NCI-H460 (cell line): ENCODE measurements at places on chromosomes 4 and X. TPM values are rescaled to one million over a fixed set of nuclear protein-coding genes. Genes with fewer than 3 reads are reported as not detected.
A peak's percentile ranks its signal among the peaks of the same experiment; 100 is the strongest.

MCF2 gene
- total RNA-seq: 0.05 TPM in 1 of 2 replicates, not detected in the other

GPR82 gene
- total RNA-seq: not detected in 2 replicates

DNA sequence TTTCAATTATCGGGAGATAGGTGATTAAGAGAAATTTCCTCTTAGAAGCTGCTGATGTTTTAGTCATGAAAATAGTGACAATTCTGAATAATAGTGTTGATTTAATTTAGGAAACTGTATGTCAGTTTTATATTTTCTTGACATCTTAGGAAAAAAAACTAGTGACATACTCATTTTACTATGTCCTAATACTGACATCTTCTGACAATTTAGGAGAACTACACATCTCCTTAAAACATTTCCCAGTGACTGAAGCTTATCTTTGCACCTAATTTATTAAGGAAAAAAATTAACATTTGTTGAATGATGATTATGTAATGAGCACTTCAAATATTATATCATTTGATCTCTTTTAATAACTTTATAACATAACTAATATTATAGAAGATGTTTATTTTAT lies 42.0 kb upstream of the RBMXL3 start:
- peak; percentile 9 for DNase-seq

DNA sequence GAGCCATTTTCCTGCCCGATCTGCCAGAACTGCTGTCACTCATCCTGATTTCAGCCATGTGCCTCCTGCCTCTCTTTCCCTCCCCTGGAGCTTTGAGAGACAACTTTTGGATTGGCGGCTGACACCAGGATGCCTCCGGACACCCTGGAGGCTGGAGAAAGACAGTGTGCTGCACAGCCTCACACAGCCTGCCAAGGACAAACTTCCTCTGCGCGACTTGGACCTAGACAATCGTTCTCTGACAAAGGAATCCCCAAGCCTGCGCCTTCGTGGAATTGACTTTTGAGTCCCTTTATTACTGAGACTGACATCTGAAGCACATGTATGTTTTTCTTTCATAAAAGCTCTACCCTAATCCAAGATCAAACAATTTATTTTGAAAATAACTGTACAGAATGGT lies 10.8 kb upstream of the LDB2 start:
- no peak for DNase-seq

DNA sequence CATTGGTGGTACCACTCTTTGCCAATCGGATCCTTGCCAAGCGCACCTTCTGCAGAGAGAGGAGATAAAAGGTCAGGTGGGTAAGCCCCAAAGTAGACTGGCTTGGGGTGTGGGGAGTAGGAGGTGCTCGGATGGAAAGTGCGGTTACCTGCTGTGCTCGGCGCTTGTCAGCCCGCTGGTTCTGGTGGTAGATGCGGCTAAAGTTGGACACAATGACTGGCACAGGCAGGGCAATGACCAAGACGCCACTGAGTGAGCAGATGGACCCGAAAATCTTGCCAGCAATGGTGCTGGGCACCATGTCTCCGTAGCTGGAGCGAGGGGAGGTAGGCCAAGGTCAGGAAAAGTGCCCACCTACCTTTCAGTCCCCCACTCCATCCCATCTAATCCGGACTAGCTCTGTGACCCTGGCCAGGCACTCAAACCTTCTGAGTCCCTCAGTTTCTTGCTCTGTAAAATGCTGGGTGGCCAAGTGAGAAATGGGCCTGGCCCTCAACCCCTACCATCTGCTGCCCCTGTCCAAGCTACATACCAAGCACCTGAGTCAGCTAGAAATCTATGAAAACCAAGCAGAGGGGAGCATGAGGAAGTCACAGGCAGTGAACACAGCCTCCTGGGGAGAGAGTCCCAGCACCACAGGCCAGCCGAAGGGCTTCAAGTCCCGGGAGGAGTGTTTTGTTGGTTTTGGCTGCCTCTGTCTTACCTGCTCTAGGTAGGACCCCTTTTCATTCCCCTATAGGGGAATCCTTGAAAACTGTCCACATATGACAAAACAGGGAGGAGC lies 4.7 kb downstream of the KCND1 start:
- DNase-seq: no peak

GRCh38 chrX:72396117-72396516 lies 90.4 kb upstream of the CITED1 start:
- no peak for DNase-seq

GRCh38 chrX:29468911-29469494 lies 746.4 kb upstream of the MAGEB2 start:
- DNase-seq: no peak

- no peak for DNase-seq
These were observed 45.2 kb upstream of the SHISA3 start for GRCh38 chr4:42352049-42352448.

DNA sequence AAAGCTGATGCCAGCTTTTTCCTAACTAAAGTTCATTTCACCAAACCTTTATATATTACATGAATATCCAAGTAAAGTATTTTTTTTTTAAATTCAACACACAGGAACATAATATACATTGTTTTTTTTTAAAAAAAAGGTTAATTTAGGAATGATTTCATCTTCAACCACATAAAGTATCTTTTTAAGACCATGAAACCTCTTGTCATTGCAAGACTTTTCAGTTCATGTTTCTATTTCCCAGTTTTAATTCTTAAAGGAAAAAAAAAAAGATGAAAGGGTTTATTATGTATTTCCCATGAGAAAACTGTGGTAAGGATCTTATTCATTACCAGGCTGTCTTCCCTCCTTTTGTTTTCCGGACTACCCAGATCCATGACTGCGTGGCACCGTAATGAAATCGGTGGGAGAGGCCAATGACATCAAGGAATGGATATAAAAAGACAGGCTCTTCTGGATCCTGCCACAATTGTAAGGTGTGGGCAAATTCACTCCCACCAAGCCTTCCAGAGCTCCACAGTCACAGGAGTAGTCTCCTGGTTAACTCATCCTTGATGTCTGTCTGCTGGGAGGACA lies 84.7 kb upstream of the CBR4 start:
- no peak for DNase-seq

GRCh38 chr4:99917575-99917974 lies 23.3 kb upstream of the LAMTOR3 start:
- DNase-seq: no peak

GRCh38 chr4:141027421-141027820 lies 105.8 kb downstream of the RNF150 start:
- no peak for DNase-seq
